ENCODE measurements at places on chromosomes 11 and 22.

- DNase-seq = no peak
Observed at GRCh38 chr22:19149991-19150390, at the start of gene GSC2. GSC2 (minus strand) TSS chr22:19150292; CDS start chr22:19150283, 9 bp downstream.

GRCh38 chr11:16265022-16265421 is 91.3 kb downstream of the SOX6 start:
- DNase-seq = no peak

DNA sequence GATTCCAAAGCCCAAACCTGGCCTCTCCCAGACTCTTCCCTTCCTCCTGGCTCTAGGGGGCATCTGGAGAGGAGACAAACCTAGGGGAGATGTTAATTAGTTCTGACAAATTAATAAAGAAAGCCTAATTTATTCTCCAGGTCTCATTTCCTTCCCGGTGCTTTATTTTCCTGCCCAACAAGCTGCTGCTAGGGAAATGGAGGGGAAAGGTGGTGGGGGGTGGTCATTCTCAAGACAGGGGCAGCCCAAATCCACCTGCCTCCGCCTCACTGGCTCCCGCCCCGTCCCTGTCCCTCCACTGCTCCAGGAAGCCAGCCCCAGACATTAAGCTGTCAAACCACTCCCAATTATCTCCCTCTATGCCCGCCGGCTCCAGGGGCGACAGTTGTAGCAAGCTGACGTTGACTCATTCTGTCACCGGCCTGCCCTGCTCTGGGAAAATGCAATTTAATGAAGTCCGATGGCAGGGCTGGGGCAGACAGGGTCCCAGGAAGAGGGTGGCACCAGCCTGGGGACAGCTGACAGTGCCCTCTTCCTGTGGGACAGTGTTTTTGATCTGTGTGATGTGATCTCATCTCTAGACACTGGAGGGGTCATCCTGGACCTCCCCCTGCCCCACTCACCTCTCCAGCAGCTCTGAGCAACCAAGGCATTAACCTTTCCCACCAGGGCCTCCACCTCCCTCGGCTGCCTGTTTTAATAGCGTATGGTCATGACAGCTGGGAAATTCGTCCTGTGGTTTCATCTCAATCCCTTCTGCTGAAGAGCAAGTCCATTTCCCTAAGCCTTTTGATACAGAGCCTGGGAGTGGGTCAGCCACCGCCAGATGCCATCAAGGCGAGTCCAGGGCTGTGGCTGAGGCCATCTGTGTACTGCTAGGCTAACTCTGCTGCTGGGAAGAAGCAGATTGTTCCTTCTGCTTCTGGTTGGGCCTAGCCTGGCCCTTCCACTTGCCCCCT is 27.1 kb downstream of the NECTIN1 start:
- DNase-seq = no peak

DNA sequence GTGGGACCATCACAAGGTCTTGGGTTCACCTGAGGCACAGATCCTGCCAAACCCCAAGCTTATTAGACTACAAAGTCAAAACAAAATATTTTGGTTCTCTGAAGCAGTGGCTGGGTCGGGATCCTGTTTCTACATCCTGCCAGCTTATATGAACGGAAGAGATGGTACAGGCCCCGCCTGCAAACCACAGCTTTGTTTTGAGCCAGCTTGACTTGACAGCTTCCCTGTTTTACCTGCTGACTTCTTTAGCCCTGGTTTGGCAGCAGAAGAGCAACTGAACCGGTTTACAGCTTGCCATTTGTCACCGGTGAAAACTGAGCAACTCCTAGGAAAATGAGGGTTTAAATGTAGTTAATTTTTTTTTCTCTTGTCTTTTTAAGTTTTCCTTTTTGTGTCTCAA is 11.4 kb downstream of the PACS1 start:
- DNase-seq = peak; percentile 21

- peak; percentile 54 for DNase-seq
Observed at GRCh38 chr11:63536669-63537292, at the start of gene PLAAT4. PLAAT4 (plus strand) TSS chr11:63536808; CDS start chr11:63536869, 61 bp downstream.

- no peak for DNase-seq
Observed at GRCh38 chr22:48089601-48090331, 1327.3 kb downstream of the TBC1D22A start.

DNA sequence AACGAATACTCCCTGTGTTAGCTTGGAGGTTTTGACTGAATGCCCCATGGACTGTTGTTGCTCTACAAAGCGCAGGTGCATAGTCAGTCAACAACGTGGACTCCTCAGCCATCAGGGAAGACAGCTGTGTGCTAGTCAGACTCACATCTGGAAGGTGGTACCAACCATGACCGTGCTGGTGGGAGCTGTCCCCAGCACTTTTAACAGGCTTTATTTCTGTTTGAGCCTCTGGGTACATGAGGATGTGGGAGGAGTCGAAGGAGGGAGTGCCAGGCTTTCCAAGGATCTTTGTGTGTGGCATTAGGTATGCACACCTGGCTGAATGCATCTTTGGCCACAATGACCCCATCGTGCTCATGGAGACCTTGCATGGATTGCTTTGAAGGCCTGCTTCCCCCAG is 6.6 kb downstream of the RASSF10 start:
- DNase-seq = no peak

GRCh38 chr22:24027389-24027975 is 16.4 kb downstream of the CABIN1 start:
- peak; percentile 17 for DNase-seq

- peak; percentile 40 for DNase-seq
Observed at GRCh38 chr11:75325713-75326438, 25.6 kb downstream of the ARRB1 start.

GRCh38 chr11:28346209-28346608 is 238.0 kb downstream of the METTL15 start:
- no peak for DNase-seq

GRCh38 chr22:41683616-41684015 is 5.1 kb downstream of the SNU13 start:
- DNase-seq = no peak

- DNase-seq = no peak
Observed at GRCh38 chr11:9379041-9379440, 5.4 kb upstream of the IPO7 start.

DNA sequence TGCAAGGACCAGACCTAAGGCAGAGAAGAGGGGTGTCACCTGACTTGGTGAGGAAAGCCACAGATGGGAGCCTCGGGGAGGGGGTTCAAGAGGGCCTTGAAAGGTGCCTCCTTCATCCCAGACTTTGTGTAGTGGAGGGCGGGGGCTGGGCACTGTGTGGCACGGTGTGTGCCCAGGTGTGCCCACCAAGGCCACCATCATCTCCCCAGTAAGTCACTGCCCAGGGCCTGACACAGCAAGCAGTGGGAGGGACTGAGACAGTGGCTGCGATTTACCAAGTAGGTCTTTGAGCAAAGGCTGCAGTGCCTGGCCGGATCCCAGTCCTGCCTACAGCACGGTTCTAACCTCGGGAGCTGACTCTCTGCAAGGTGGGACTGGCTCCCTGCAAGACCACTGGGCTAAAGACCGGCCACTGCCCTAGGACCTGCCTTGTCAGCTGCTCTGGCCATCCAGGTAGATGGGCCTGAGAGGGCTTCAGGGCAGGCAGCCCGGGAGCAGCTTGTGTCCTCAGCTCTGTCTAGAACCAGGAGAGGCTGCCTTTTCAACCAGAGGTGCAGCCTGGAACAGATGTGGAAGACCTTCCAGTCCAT is 1.4 kb downstream of the OSM start:
- DNase-seq = no peak

- DNase-seq = peak; percentile 30
Observed at GRCh38 chr22:44648085-44648820, 53.8 kb upstream of the PRR5 start.

DNA sequence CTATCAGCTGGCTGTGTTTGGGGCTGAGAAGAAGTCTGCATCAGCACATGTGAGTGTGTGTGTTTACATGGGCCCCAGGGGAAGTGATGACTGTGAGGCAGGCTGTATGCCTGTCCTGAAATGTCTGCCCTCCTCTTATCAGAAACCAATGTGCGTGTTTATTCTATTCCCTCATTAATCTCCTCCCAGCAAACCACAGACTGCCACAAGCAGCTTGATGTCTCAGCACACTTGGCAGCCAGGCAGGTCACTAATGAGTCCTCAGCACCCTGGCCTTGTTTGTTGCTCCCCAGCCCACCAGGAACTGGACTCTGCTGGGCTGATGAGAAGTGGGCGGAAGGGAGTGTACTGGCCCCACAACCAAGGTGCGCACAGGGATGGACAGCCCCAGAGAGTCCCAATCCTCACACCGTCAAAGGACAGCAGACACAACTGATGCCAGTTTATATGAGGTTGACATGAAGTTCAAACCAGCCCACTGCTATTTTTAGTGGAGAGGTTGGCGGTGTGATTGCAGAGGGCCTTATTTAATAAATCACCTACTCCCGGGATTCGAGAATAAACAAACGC is 225.8 kb downstream of the ETS1 start:
- DNase-seq = no peak

GRCh38 chr11:75498556-75499255 is 27.0 kb downstream of the GDPD5 start:
- no peak for DNase-seq

GRCh38 chr11:35981581-35981980 is 37.7 kb downstream of the LDLRAD3 start:
- peak; percentile 56 for DNase-seq

DNA sequence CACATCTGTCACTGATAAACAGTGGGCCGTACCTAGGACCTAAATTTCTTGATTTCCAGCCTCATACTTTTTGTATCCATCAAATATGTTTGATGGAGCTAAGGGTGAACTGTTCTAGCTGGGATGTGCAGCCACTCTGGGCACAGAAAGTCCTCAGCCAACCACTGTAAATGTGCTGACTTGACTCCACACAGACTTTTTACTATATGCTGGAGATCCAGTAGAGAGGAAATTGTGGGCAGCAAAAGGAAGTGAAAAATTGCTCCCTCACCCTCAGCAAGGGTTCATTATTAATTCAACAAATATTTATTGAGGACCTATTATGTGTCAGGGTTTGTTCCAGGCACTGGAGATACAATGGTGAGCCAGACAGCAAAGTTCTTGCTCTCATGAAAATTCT is 54.2 kb upstream of the AMPD3 start:
- DNase-seq = no peak

DNA sequence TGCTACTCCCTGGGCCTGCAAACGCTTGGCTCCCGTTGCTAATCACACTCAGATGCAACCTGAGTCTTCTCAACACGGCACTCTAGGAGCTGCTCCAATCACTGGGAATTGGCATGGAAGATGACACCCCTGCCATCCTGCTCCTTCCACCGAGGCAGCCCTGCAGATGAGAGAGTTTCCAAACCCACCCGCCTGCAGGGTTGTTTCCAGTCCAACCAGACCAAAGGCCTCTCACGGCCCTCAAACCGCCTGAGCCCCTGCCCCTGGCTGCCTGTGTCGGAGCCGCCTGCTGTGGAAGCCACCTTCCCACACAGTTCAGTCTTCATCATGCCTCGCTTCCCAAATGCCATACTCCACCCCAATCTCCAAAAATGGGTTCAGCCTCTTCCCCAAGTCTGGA is 36.8 kb upstream of the TP53I11 start:
- DNase-seq = no peak

DNA sequence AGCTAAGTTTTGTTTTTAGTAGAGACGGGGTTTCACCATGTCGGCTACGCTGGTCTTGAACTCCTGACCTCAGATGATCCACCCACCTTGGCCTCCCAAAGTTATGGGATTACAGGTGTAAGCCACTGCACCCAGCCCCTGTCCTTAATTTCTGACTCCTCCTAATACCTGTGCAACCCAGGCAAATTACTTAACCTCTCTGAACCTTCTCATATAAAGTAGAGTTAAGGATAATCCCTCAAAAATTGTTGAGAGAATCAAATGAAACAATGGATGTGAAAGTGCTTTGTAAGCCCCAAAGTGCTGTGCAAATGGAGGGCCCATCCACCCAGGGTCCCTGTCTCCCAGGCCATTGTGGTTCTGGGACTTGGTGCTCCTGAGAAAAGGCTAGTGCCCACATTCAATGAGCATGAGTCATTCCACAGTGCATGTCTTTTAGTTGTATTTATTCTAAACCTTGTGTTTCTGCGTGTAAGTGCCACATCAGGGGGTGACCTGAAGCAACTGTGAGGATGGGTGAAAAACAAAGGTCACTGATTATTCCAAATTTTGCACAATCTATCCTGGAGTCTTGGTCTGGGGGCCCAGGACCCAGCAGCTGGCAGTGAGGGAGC is 61.4 kb upstream of the PTPRJ start:
- peak; percentile 31 for DNase-seq

- peak; percentile 91 for DNase-seq
Observed at GRCh38 chr11:11842421-11843008, 743 bp downstream of the USP47 start.

GRCh38 chr11:39910087-39910486 is 1549.4 kb downstream of the LRRC4C start:
- no peak for DNase-seq

GRCh38 chr11:14027525-14027924 is 65.0 kb downstream of the SPON1 start:
- no peak for DNase-seq

DNA sequence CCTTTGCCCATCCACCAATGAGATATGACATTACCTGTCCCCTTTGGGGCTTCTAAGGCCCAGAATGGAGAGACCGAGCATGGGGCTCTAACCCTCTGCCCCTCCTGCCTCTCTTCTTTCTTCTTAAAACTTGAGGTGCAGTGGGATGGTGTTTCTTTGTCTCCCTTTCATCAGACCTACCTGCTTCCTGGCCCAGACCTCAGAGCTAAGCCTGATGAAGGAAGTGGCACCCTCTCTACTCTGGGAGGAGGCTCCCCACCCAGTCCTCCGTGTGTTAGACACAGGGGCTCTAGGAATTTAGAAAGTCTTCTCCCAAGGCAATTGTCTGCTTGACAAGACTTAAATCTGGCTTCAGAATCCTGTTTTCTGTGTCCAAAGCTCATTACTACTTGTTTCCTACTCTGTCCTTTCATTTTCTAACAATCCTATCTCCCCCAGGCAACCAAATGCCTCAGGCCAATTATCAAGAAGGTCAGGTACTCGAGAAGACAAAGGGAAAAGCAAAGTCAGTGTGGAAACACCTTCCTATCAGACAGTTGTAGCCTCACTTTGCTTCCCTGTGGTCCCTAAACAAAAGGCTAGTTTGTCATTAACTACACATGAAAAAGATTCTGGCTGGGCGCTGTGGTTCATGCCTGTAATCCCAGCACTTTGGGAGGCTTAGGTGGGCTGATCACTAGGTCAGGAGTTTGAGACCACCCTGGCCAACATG is 20.3 kb upstream of the PARVA start:
- no peak for DNase-seq
